ENCODE measurements at places on chromosomes 2 and 18.
A peak's percentile ranks its signal among the peaks of the same experiment; 100 is the strongest.

GRCh38 chr2:237482485-237482884 lies 4.6 kb upstream of the MLPH start:
- DNase-seq: peak; percentile 90

GRCh38 chr2:159829376-159829775 lies 31.4 kb upstream of the CD302 start:
- DNase-seq: no peak

GRCh38 chr2:226211439-226211838 lies 588.2 kb downstream of the IRS1 start:
- DNase-seq: no peak

DNA sequence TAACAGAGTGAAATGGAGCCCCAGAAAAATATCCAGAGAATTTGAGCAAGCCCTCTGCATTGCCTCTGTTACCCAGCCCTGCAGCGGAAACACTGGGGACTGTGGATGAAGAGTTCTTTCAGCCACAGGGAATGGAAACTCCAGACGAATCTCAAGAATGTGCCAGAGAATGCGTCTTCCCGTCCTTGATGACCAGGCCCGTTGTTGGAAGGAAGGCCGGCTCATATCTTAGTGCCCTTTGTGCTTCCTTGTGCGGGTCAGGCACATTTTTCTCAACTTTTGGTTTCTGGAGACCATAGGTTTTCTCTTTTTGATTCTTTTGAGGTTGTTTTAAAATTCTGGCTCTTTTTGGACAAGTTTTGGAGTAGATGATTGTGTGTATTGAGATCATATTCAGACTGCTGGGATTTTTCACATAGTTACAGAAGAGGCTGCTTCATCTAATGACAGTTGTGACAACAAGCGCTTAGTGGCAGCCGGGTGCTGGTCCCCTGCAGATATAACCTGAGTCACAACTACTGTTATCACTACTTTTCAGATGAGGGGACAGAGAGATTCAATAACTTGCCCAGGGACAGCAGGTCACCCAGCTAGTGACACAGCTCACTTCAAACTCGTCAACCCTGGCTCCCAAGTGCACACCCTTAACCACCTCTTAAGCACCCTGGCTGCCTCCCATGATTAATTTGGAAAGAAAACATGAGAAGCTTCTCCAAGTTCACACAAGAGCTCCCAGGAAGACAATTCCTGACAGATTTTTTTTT lies 15.7 kb downstream of the MAL start:
- DNase-seq: no peak

DNA sequence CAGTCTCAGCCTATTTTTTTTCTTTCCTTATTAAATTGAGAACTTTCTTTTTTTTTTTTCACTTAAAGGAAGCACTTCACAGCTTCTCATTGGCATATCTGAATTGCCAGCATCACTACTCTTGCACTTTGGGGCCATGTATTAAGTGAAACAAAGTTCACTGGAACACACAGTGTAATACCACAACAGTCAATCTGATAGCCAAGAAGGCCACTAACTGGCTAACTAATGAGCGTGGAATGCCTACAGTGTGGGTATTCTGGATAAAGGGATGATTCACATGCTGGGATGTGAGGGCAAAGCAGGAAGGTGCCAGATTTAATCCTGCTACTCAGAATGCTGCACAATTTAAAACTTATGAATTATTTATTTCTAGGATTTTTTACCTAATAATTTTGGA lies 11.7 kb upstream of the C18orf63 start:
- no peak for DNase-seq

GRCh38 chr2:23207871-23208270 lies 177.1 kb upstream of the KLHL29 start:
- no peak for DNase-seq

DNA sequence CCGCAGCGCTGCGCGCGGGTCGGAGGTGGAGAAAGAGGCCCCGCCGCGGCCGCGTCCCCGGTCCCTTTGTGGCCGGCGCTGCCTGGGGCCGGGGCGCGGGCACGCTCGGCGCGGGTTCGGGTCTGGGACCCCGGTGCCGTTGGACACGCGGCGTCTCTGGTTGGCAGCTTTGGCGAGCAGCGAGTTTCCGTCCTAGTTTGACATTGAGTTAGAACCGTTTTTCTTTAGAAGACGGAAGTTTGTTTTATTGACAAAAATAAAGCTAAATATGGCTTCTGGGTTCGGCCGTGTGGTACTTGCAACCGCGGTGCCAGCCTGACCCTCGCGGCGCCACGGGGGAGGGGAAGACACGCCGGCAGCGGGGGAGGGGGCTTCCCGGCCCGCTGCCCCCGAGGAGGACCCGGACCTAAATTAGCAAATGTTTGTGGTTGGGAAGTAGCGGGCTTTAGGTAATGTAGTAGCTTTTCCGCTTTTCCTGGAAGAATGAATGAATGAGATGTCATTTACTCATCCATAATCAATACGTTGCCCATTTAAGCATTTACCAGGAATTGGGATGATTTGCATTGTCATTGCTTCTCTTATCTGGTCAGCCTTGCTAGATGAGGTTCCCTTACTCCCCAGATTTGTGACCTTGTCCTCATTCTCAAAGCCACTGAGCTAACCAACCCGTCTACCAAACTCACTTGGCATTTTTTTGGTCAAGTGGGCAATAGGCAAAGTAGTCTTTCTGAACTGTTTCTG lies 530 bp downstream of the GALNT1 start:
- no peak for DNase-seq
